Kidney (tissue), 22 donors: ENCODE measurements at places on chromosomes 6 and 20. TPM values are rescaled to one million over a fixed set of nuclear protein-coding genes. Genes with fewer than 3 reads are reported as not detected.

- no peak for DNase-seq
- H3K4me3 ChIP-seq = no peak overlapping the region
- H3K36me3 ChIP-seq = no peaks in the 10 kb centered on the region
Observed at GRCh38 chr20:16036331-16036730, 536.9 kb downstream of the KIF16B start.

GRCh38 chr6:73727114-73727513 lies 31.1 kb downstream of the CD109 start:
- no peaks in the 10 kb centered on the region for H3K4me1 ChIP-seq
- H3K36me3 ChIP-seq = no peaks in the 10 kb centered on the region
- DNase-seq = no peak
- no peak overlapping the region for H3K4me3 ChIP-seq

OGFRL1 gene
- 16.0 TPM for total RNA-seq

DNA sequence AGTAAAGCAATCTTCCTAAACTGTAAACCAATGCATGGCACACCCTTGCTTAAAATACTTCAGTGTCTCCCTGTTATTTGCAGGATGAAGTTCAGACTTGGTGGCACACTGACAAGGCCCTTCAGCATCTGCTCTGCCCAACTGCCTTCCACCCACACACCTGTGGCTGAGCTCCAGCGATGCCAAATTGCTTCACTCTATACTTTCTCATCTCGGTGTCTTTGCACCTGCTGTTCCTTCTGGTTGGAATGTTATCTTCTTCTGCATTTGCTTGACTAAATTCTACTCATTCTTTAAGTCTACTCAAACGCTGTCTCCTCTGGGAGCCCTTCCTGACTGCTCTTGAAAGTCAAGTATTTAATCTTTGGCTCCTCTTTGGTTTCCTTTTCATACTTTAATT lies 100.1 kb upstream of the SUPT3H start:
- no peaks in the 10 kb centered on the region for H3K4me1 ChIP-seq
- H3K27me3 ChIP-seq = no peaks in the 10 kb centered on the region
- no peak overlapping the region for H3K4me3 ChIP-seq

GRCh38 chr6:141866731-141867497 lies 265.8 kb upstream of the GJE1 start:
- no peak overlapping the region for H3K27ac ChIP-seq
- no peaks in the 10 kb centered on the region for H3K27me3 ChIP-seq
- no peak overlapping the region for H3K4me3 ChIP-seq
- H3K4me1 ChIP-seq = no peaks in the 10 kb centered on the region
- DNase-seq = no peak
- H3K36me3 ChIP-seq = no peaks in the 10 kb centered on the region

DNA sequence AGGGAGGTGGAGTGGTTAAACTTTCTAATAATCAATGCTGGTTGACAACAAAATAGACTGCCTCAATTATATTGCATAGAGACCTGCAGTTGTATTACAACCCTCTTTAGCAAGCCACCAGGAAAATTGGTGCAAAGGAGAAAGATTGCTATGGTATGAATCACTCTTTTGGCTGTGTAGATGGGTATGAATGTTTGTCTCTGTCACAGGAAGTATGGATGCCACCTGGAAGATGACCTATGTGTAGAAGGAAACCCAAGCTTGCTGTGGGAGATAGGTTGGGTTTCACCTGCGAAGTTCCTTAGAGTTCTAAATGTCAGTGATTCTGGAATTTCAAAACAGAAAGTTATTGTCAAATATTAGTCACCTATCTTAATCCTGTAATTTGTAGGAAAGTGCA lies 134.6 kb downstream of the SOBP start:
- H3K4me3 ChIP-seq = no peak overlapping the region
- no peak overlapping the region for H3K27ac ChIP-seq
- no peaks in the 10 kb centered on the region for H3K36me3 ChIP-seq
- DNase-seq = no peak
- H3K27me3 ChIP-seq = no peaks in the 10 kb centered on the region

DNA sequence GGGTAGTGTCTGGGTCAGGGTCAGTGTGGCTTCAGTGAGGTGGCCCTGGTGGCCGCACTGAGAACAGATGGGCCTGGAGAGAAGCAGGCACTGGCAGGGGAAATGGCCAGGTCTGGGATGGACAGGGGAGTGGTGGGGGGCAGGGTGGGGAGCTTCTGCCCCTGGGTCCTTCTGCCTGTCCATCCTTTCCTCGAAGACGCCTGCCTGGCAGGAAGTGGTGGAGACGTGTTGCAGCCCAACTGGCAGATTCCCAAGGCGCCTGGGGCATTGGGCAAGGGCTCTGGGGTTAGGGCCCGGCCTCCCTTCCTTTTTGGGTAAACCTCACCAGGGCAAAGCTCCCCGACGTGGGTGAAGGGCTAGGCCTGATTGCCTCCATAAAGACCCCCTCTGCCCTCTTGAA lies 10.4 kb downstream of the SRC start:
- H3K4me3 ChIP-seq = no peak overlapping the region
- H3K27ac ChIP-seq = no peak overlapping the region
- no peak for DNase-seq
- H3K27me3 ChIP-seq = no peaks in the 10 kb centered on the region

REV3L gene
- total RNA-seq = 30.0 TPM

COL21A1 gene
- total RNA-seq = 3.1 TPM

- DNase-seq = no peak
- no peak overlapping the region for H3K4me3 ChIP-seq
- H3K4me1 ChIP-seq = peaks cover 9% of the 10 kb centered on the region
- H3K36me3 ChIP-seq = no peaks in the 10 kb centered on the region
Observed at GRCh38 chr6:100449239-100449691, 15.5 kb downstream of the SIM1 start.

DEFB127 gene
- not detected for total RNA-seq

DNA sequence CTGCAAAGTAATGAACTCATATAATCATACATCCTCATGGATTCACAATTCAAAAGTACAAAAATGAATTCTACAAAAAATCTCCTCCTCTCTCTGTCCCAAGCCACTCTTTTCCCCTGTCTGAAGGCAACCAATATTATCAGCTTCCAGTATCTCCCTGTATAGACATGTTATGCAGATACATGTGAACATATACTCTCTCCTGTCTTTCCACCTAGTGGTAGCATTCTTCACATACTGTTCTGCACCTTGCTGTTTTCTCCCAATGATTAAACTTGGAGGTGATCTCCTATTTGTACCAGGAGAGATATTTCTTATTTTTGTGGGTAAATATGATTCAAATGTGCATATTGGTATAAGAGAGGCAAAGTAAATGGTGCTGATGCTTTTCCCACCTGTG lies 416.4 kb downstream of the EPM2A start:
- no peaks in the 10 kb centered on the region for H3K27me3 ChIP-seq
- DNase-seq = no peak
- H3K4me3 ChIP-seq = no peak overlapping the region

DNA sequence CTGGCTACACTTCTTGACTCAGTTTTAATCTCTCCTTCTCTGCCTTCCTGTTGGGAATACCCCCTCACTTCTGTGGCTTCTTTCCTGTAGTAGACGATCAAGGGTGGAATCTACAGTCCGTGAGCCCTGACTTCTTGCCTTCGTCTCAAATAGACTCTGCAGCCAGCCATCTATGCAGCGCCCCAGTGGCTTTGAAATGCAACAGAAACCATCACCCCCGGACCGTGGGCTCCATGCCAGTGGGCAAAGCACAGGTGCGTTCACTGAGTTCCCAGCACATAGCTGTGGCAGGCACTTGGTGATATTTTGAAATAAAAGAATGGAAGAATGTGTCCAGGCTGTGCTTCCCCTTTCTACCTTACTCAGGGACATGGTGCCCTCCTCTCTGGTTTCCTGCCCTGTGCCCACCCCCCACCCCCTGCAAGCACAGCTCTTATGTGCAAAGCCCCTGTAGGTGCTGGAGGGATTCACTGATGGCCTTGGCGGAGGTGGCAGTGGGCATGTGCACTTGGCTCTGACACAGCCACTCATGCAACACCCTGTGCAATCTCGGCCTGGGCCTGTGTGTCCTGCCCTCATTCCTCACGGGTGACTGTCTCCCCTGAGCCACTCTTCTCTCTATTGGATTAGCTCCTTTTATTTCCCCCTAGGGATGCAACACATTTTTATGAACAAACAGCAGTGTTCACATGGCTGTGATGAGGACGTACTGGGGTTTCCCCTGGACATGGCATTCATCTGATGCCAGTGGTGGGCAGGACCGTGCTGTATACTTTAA lies 5.5 kb upstream of the CDSN start:
- H3K27me3 ChIP-seq = no peaks in the 10 kb centered on the region
- DNase-seq = no peak
- no peak overlapping the region for H3K27ac ChIP-seq
- no peak overlapping the region for H3K4me3 ChIP-seq

DNA sequence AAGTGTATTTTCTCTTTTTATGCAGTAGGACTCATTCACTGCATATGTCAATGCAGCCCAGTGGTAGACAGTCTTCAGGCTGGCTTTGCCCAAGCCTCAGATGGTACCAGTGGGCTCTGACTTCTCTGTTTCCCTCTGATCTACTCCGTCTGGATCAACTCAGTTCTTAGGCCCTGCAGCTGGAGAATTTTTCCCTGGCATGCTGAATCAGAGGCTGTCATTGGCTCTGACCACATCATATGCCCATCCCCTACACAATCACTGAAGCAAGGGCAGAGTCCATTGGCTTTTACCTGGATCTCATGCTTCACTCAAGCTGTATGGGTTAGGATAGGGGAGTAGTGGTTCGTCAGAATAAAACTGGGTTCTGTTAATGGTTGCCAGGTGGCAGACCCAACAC lies 57.8 kb downstream of the KIZ start:
- no peaks in the 10 kb centered on the region for H3K4me1 ChIP-seq
- DNase-seq = no peak
- no peaks in the 10 kb centered on the region for H3K36me3 ChIP-seq

DNA sequence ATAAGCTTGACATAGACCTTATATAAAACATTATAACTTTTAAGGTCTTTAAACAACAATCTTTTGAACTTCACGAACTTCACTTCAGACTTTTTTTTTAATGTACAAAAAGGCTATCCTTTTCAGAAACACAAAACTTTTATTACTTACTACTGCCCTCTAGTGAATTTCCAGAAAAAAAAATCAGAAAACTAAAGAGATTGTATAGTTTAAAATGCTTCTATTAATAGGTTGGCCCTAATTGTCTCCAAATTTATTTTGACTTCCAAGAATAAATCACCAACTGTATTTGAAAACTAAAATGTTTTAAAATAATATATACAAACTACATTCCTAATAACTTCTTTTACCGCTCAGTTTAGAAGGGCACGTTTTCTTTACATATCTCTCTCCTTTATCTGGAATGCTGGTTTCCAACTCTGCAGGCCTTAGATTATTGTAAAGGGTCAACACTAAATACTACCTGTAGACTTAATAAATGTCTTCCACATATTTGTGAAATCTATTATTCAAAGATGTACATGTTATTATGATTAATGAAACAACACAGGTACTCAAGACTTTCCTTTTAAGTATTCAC lies 66.8 kb downstream of the LMBRD1 start:
- H3K36me3 ChIP-seq = no peaks in the 10 kb centered on the region
- H3K27me3 ChIP-seq = no peaks in the 10 kb centered on the region
- no peak overlapping the region for H3K27ac ChIP-seq
- DNase-seq = peak; percentile 3
- no peak overlapping the region for H3K4me3 ChIP-seq

- DNase-seq = peak; percentile 59
- H3K4me3 ChIP-seq = no peak overlapping the region
- no peak overlapping the region for H3K27ac ChIP-seq
- peaks cover 5% of the 10 kb centered on the region for H3K36me3 ChIP-seq
- H3K4me1 ChIP-seq = peaks cover 7% of the 10 kb centered on the region
Observed at GRCh38 chr20:50625986-50626677, 65.2 kb downstream of the RIPOR3 start.

PRND gene
- total RNA-seq = not detected

KCNB1 gene
- 1.2 TPM for total RNA-seq

APCDD1L gene
- total RNA-seq = 1.2 TPM

DNA sequence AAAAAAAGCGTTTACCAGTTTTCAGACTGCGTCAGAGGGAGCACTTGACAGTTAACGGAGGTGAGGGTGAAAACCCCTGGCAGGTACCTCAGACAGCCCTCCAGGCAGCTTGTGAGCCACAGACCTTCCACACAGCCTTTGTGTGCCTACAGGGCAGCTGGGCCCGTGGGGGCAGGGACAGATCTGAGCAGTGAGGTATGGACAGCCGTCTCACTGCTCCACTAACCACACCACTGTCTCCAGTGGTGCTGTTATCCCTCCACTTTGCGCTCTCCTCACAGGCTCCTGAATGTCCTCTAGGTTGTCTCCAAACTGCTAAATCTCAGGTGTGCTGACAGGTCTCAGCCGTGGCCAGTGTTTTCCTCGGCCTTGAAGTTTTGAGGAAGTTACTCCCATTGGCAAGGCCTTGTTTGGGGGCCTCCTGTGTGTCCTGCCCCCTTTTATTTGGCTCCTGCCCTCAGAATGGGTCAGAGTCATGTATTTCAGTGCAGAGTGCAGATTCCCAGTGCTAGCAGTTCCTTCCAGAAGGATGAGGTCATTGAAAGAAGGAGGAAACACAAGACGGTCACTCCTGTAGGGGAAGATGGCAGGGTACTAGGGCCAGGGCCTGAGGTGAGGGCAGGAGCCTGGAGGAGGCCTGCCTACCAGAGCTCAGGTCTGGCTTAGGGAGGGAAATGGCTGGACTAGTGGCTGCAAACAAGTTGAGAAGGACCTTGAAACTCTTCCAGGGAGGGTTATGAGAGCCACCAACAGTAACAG lies 11.8 kb downstream of the GFRA4 start:
- DNase-seq = no peak
- H3K27ac ChIP-seq = no peak overlapping the region
- H3K36me3 ChIP-seq = no peaks in the 10 kb centered on the region
- no peak overlapping the region for H3K4me3 ChIP-seq
- no peaks in the 10 kb centered on the region for H3K4me1 ChIP-seq

- H3K27ac ChIP-seq = peak overlapping the region; percentile 97
- peak overlapping the region; percentile 97 for H3K4me3 ChIP-seq
- H3K27me3 ChIP-seq = no peaks in the 10 kb centered on the region
- DNase-seq = peak; percentile 67
- H3K4me1 ChIP-seq = no peaks in the 10 kb centered on the region
Observed at GRCh38 chr20:36093025-36093803, 61.3 kb upstream of the EPB41L1 start.
